ENCODE measurements at places on chromosomes 4 and X. TPM values are rescaled to one million over a fixed set of nuclear protein-coding genes. Genes with fewer than 3 reads are reported as not detected.

DNA sequence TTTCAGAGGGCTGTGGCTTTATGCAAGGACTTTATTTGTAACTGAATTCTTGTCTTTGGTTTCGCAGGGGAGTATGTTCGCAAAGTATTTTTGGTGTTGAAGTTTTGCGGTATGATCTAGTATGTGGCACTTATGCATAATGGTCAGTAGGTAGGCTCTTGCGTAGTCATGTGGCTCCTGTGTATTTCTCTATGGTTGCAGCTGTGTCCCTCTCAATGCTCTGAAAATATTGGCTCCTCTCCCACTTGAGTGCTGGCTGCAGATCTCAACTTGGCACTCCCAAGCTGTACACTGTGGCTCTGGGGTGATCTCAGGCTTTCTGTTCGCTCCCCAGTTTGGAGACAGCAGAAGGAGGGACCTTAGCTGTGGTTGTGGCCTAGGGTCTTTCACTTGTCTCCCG is 24.8 kb downstream of the ARMCX5 start:
- no peak for DNase-seq

GRCh38 chr4:184816962-184817361 is 8.8 kb downstream of the ACSL1 start:
- DNase-seq, result no peak

DNA sequence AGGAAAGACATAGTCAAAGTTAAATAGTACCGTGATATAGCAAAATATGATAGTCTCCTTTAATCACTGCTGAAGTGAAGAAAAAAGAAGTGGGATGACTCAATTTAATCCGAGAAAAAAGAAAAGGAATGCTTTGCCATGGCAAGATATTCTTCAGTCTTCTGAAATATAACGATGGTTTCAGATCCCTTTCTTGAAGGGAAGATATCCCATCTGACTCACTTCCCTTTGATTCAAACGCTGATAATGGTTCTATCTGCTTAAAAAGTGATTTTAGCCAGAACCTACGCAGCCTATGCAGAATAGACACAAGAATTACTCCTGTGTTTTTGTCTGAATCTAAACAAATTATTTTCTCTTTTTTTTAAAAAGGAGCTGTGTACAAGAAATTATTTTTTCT is 68.1 kb upstream of the FTHL17 start:
- no peak for DNase-seq

OPN1MW2 gene
- total RNA-seq, result not detected

DNA sequence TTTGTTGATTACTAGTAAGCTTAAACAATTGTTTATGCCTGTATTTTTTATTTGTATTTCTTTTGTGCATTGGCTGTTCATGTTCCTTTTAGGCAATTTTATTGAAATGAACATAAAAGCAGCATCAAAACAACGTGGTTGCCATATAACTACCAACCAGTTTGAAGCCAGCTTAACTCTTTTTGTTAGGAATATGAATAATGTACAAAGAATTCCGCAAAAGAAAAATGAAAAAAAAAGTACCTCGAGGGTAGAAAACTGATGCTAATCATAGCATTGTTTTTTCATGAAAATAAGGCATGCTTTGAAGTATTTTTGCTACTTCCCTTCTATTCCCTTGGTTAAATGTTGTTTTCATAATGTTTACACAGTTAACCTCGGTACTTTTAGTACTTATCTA is 1024.0 kb upstream of the SLIT2 start:
- no peak for DNase-seq

TXK gene
- 1.2 TPM for total RNA-seq

GRCh38 chr4:76659103-76659490 is 224.1 kb downstream of the SHROOM3 start:
- no peak for DNase-seq

Data from cardiac septum (tissue), 1 donor.